ENCODE measurements at places on chromosomes 16 and 17.

DNA sequence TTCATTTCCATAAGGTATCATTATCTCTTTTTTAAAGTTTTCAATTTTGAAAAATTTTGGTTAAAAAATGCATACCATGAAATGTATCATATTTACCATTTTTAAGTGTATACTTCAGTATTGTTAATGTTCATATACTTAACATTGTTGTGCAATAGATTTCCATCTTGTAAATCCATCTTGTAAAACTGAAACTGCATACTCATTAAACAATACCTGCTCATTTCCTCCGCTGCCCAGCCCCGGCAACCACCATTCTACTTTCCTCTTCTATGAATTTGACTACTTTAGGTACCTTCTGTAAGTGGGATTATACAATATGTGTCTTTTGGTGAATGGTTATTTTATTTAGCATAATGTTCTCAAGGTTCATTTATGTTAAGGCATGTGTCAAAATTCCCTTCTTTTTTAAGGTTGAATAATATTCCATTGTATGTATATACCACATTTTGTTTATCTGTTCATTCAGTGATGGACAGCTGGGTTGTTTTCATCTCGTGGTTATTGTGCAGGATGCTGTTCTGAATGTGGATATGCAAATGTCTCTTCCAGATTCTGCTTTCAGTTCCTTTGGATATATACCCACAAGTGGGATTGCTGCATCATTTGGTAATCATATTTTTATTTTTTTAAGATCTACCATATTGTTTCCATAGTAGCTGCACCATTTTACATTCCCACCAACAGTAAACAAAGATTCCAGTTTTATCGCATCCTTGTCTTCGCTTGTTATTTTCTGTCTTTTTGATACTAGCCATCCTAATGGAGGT is 6.7 kb downstream of the CCL2 start:
- DNase-seq: no peak

DNA sequence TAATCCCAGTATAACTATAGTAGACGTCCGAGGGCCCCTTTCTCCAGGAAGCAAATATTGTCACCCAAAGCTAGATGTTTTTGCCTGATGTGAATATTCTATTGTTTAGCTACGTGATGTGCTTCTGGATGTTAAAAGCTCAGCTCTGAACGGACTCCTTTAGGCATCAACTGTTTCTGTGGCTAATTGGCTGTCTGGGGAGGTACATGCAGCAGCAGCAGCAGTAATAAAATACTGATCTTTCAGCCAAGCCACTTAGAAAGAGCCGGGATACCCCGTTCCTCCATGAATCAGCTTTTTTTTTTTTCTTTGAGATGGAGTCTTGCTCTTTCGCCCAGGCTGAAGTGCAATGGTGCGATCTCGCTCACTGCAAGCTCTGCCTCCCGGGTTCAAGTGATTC is 43.0 kb downstream of the TRARG1 start:
- no peak for DNase-seq

- no peak for DNase-seq
These were observed 6.7 kb upstream of the KRT14 start for GRCh38 chr17:41593306-41593981.

GRCh38 chr17:47763913-47764582 is 31.0 kb downstream of the TBX21 start:
- no peak for DNase-seq

GRCh38 chr16:49055824-49056545 is 225.7 kb downstream of the CBLN1 start:
- no peak for DNase-seq

- no peak for DNase-seq
These were observed 48.1 kb upstream of the KSR1 start for GRCh38 chr17:27407916-27408864.

DNA sequence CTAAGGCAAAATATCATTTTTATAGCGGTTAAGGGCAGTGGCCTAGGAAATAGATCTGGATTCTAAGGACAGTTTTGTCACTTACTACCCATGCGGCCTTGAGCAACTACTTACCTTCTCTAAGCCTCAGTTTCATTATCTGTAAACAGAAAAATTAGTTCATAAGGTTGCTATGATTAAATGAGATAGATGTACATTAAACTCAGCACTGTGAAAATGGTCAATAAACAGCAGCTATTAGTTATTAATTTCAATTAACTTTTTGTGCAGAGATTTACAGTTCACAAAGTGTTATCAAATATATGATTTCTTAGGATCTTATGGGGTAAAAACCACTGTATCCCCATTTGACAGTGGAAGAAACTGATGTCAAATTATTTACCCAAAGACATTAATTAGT is 135.5 kb upstream of the CORO6 start:
- no peak for DNase-seq

- no peak for DNase-seq
These were observed 596 bp downstream of the SEPHS2 start for GRCh38 chr16:30445149-30445407.

DNA sequence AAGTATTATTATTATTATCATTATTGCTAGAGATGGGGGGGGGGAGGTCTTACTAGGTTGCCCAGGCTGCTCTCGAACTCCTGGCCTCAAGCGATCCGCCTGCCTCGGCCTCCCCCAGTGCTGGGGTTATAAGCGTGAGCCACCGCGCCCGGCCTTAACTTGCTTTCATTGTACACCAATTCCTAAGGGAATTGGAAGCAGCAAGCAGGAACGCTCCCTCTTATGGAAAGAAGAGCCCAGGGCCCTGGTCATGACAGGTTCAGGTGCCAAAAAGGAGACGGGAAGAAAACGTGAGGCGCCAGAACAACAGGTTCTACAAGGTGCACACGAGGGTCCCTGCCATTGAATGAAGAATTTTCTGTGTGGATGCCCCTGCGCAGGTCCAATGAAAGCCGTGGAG is 540 bp upstream of the RPL38 start:
- no peak for DNase-seq

DNA sequence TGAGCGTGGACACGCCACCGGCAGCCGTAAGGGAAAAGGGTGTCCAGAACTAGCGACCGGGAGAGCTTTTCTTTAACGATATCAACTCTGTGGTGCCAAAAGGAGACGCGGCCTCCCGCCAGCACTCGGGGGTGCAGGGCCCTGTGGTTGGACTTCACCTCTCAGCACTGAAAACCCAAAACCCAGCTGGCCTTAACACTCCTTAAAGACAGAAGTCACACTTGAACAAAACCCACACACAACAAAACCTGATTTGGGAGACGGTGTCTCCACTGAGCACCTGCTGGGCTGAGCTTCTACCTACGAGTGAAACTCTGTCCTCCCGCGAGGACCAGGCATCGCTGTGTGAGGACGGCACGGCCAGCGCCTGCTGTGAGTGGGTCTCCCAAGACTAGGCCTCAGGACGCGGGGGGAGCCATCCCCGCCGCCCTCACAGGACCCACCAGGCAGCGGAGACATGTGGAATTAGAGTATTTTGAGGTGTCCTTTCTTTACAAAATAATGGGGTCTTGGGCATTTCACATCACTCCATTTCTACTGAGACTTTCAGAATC is 46.7 kb downstream of the WDR45B start:
- no peak for DNase-seq

DNA sequence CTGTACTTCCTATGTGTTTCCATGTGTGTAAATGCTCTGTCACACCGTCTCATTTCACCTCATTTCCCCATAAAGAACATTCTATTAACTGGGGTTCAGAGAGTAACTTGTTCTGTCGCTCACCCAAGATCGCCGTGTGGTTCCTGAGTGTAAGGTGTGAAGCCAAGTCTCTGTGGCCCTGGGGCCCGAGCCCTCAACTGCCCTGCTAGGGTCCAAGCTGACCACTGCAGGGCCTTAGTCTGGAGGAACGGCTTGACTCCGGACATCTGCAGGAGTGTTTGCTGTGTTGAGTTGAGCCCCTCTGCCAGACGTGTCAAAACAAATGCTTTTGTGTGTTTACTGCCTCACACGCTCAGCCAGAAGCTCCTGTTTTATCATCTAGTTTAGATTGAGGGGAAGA is 244.1 kb downstream of the CCDC182 start:
- DNase-seq: no peak

DNA sequence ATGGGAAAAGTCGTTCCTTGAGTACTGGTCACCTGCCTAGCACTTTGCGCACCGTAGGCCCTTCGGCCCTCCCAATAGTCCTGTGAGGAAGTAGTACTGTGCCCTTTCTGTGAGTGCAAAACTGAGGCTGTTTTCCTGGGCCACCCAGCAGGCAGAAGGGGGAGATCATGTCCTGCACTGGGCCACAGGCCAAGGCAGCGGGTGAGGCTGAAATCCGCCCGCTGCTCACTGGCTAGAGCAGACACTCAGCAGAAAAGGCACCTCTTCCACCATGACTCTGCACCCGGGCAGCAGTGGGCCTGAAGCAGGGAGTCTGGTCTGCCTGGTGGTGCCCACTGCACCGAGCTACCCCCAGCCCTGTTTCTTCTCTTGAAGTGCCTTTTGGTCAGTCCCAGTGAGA is 20.2 kb downstream of the METTL22 start:
- no peak for DNase-seq

- no peak for DNase-seq
These were observed 17.2 kb downstream of the TXNDC11 start for GRCh38 chr16:11725457-11725856.

DNA sequence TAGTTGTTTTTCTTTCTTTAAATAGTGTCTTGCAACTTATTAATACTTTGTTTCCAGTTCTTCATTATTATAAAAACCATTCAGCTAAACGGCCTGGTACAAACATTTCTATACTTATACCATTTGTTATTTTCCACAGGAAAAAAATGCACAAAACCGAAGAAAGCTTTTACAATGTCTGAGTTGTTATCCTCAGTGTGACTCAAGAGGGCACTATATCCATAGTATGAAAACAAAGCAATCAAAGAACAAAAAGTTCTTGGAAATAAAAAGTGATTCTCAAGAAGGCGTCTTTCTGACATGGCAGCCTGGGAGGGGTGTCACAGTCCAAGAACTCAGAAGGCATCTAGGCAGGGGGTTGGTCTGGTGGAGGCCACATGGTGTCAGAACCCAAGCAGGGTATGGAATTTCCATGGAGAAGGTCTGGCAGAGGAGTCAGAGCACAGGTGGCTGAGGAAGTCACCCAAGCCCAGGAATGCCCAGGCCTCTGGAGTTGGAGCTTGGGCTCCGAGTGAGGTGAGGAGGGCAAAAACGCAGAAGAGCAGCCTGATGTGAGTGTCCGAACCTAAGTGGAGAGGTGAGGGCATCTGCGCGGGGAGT is 70.9 kb upstream of the ATP2A3 start:
- DNase-seq: no peak

GRCh38 chr17:55274355-55275255 is 9.8 kb downstream of the HLF start:
- DNase-seq: no peak

DNA sequence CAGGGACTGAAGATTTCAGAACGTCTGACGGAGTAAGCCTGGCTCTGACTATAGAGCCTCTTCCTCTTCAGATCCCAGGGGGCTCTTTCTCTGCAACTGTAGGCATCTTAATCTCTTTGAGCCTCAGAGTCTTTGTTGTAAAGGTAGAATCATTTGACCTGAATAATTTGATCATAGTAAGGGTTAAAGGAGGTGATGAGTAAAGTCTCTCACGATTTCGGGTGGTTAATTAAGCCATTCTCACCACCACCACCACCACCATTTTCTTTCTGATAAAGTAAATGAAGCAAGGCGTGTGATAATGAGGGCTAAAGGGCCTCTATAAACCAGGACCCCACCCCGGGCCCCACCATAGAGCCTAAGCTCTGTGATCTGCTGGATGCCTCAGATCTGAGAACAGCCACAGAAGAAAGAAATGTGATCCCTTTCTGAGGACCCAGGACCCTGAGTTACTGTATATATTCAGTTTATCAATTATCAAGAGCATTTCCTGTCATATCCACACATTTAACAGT is 33.0 kb upstream of the ADAMTS18 start:
- DNase-seq: no peak

DNA sequence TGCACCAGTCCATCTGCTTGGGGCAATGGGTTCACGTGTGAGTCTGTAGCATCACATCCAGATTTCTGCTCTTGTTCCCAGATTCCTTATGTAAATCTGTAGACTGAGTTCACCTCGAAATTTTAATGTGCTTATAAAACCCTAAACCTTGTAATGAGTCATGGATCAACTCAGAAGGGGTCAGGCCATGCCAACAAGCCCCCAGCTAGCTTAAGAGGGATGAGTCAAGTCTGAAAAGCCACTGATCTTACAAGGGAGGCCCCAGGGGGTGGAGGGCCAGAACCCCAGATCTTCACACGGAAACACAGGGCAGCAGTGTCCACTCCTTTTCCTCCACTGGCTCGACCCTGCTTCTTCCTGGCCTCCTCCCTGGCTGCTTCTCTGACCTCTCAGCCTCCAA is 399.1 kb upstream of the CDH5 start:
- DNase-seq: no peak
